CD4-positive, alpha-beta T cell treated with Interleukin-10 for 1 hour (primary cell): ENCODE measurements at places on chromosomes 13 and 19.

DNA sequence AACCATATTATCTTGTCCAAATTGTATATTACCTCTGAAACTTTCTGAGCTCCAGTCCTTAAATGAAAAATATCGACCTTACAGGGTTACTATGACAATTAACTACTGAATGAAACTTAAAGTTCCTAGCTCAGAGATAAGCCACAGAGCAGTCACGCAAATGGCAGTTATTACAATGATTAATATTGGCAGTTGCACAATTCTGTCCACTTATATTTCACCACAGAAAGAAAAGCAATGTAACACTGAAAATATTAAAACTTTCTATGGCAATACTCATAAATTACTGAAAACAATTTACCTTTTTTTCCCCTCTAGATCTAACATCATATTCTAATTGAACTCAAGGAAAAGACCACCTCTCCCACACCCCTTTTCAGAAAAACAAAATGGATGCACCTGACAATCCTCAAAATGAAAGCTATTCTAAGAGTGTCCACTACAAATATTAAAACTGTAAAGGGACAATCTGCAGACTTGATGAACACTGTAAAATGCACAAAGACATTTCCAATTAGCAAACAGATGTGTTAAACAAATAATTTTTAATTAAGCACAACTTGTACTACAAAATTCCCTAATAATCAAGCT lies 14.6 kb downstream of the LNX2 start:
- no peak for DNase-seq

DNA sequence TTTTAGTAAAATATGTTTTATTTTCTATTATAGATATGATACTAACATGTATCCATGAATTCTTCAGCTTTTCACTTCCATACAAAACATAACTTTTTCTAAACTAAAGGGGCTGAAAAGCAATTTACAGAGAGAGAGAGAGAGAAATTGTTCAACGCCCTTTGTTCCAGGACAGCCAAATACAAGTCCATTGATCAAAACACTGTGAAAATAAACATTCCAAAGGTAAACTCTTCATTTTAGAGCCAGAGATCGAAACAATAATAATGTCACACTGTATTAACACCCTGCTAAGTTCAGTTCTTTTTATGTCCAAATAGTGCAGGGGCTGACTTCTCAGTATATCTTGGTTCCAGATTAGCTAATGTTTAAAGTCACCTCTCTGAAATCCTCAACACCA lies 516.2 kb upstream of the ATXN8OS start:
- DNase-seq = no peak

DNA sequence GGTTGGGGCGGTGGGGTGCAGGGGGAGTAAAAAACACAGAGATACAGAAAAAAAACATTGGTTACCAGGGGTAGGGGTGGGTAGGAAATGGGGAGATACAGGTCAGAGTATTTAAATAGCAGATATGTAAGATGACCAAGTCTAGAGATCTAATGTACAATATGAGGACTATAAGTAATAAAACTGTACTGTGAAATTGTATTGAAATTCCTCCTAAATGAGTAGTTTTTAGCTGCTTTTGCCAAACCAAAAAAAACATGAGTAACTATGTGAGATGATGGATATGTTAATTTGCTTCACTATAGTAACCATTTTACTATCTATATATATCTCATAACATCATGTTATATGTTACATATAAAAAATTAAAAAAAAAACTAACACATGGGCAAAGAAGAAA lies 29.6 kb downstream of the VWA8 start:
- DNase-seq = no peak

GRCh38 chr13:21074546-21074945 lies 13.2 kb upstream of the LATS2 start:
- no peak for DNase-seq

- no peak for DNase-seq
Measured at GRCh38 chr19:47356900-47357299, 7.8 kb downstream of the DHX34 start.

DNA sequence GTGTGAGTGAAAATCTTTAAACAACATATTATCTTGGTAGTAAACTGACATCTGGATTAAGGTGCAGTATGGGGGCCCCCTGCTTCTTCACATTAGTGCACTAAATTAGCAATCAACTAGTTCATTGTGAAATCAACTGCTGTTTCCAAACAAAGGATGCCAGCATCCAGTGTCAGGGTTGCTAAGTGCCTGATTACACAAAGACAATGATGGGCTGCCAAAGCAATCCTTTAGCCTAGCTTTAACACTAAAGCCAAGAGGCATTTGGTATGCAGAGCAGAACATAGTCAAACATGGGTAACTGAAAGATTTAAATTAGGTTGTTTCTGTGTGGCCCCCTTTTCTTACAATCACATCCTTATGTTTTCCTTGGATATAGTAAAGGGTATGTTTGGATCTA lies 543.1 kb upstream of the SLITRK5 start:
- DNase-seq = no peak
